ENCODE measurements at places on chromosomes 12 and 14.

- no peak for DNase-seq
These were observed 137.9 kb downstream of the BTG1 start for GRCh38 chr12:92007787-92008186.

- DNase-seq: no peak
These were observed 63.4 kb downstream of the GALNT4 start for GRCh38 chr12:89461190-89461589.

DNA sequence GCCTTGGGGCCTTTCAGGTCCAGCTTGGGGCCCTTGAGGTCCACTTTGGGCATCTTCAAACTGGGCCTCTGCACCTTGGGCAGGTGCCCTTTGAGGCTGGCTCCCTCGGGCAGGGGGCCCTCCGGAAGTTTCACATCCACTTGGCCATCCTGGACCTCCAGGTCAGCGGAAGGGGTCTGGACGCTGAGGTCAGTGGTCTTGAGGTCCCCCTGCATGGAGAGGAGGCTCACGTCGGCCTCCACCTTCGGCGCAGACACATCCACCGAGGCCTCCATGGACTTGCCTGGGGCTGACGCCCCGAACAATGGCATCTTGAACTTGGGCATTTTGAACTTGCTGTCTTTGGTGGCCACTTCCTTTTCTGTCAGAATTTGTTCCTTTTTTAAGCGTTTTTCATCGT, 25.1 kb downstream of the AHNAK2 start:
- DNase-seq: no peak

- DNase-seq: no peak
These were observed 137.7 kb downstream of the SPTSSA start for GRCh38 chr14:34324363-34324795.

- no peak for DNase-seq
These were observed 265.8 kb downstream of the SLC16A7 start for GRCh38 chr12:59861635-59862034.

GRCh38 chr12:40792792-40793386, 100.7 kb downstream of the CNTN1 start:
- no peak for DNase-seq

GRCh38 chr12:76259106-76259505, 89.1 kb downstream of the BBS10 start:
- no peak for DNase-seq

- DNase-seq: no peak
These were observed 9.6 kb downstream of the ITPR2 start for GRCh38 chr12:26823390-26823789.

- DNase-seq: no peak
These were observed 480.3 kb downstream of the BCL11B start for GRCh38 chr14:98791661-98792060.

DNA sequence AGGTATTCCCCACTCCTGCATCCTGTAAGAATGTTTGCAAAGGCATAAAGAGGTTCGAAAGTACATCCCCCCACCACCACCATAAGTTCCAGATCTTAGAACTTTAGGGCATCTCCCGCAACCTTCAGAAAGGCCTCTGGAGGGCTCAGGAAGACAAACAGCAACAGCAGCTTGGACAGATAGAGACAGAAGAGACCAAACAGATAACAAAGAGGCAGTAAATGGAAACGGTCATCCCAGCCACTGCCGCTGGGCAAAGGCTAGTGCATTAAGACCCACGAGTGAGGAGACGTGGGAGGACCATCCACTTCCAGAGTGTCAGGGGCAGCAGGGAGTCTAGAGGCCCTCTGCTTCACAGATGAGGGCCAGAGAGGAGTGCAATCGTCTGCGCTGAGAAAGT, 124.3 kb downstream of the CRACR2A start:
- no peak for DNase-seq

DNA sequence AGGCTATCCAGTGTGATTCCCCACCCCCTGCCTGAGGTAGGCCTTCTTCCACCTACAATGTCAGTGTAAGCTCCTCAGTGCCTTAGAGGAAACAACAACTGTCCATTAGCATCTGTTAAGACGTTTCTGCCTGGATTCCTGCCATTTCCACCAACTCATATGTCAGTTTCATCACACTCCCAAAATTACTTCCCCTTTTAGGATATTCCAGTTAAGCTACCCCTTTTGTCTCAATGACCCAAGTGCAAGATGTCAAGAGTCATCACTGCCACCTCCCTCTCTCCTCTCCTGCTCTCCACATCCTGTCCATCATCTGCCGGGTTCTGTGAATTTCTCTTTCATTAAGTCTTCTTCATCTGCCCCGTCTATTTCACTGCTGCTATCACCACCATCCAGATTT, 189.4 kb downstream of the DPF3 start:
- DNase-seq: no peak

- no peak for DNase-seq
These were observed 500.7 kb downstream of the TMEM117 start for GRCh38 chr12:44336577-44336976.
